Right hindlimb (tissue), 1 donor: ENCODE measurements at places on chromosomes 7 and 10.

GRCh38 chr7:3591944-3592343 lies 290.9 kb downstream of the SDK1 start:
- DNase-seq, result no peak

DNA sequence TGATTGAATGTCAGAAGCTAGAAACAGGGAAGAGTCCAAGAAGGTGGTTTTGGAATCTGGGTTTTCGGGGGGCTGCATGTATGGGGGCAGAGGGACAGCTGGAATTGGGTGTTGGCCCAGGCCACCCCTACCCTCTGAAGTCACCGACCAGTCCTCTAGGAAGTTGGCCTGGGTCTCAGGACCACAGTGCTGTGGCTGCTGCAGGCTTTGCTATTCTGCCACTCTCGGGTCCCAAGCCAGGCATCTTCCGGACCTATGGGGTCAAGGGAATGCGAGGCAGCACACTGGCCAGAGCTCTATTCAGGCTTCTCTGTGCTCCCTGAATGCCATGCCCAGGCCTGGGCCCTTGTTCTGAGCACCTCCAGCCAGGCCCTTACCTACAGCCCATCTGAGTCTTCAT lies 13.2 kb downstream of the FGF8 start:
- no peak for DNase-seq

DNA sequence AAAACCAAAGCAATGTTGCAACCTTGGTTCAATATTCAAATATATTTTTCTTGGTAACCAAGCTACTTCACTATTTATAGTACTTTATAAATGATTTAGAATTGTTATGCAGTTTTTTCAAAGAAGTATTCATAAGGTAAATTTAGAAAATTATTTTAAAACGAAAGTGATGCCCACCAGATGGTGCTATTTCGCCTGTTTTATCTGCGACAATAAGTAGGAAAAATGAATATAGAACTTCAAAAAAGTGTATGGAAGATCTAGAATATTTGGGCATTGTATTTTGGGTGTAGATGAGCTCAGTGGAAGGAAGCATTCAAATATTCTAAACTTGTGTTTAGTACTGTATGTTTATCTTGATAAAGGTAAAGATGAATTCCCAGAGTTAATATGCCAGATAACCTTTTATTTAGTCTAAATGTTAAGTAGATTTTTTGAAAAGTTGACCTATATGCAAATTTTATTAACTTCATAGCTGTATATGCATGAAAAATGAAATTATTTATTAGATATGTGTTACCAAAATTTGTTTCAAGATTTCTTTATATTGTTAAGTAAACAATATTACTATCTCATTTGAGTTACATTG lies 93.2 kb downstream of the ADK start:
- DNase-seq, result no peak

- DNase-seq, result no peak
These were observed 139.4 kb downstream of the SKIDA1 start for GRCh38 chr10:21385996-21386585.

DNA sequence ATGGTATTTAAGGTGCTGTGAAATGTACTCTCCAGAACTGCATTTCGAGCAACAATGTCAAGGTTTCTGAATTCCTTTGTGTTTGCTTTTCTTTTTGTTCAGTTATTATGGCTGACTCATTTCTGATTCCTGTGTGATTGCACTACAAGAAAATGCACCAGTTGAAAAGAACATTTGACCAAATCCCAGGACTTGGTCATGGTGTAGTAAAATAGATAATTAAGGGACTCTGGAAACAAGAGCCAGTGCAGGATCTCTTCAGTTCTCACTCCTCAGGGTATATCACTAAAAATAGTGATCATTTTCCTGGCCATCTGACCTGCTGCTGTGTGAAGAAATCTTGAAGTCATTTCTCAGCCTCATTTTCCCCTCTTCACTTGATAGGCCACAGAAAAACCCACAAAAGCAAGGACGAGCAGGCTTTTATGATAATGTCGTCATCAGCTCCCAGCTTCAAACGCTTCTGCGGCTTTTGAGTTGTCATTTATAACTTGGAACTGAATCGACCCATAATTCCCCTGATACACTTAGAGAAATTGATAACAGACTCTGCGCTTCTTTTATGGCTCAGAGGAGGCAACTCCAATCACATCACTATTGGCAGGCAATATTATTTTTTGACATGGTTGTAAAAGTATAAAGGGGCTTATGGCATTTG lies 274.7 kb downstream of the HDAC9 start:
- no peak for DNase-seq

- DNase-seq, result no peak
These were observed 390.6 kb downstream of the SDK1 start for GRCh38 chr7:3691478-3692158.

- no peak for DNase-seq
These were observed 262.3 kb upstream of the KLF14 start for GRCh38 chr7:130996205-130996832.

- DNase-seq, result no peak
These were observed 31.1 kb downstream of the TAX1BP1 start for GRCh38 chr7:27771111-27771510.

- DNase-seq, result peak; percentile 70
These were observed 55.7 kb downstream of the PDGFA start for GRCh38 chr7:463817-464453.

GRCh38 chr10:128599030-128599429 lies 472.8 kb upstream of the MKI67 start:
- no peak for DNase-seq

DNA sequence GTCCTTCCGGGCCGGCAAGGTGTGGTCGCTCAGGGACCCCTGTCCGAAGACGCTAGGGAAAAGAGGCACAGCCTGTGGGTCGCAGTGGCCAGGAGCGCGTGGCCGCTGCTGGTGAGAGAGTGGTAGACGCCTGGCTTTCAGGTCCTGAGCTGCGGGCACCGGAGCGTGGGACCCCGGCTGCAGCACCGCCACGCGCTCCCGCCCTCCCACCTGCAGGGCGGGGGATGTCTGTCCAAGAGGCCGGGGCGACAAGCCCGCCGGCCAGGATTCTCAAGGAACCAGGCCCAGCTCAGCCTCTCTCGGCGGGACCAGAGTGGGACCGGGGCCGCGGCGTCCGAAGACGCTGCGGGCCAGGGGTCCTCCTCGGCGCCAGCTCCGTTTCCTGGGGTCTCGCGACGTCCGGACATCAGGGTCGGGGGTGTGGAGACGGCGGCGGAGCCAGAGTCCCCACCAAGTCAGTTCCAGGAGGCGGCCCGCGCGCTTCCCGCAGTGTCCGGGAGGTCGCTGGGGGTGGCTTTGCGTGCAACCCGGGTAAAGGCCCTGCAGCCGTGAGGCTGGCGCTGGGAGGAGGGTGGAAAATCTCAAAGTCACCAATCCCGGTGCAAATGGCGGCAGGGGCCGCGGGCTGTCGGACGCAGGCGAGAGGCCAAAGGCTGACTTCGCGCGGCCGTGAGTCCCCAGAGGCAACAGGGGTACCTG lies 5.5 kb downstream of the ZNF503 start:
- peak; percentile 47 for DNase-seq

DNA sequence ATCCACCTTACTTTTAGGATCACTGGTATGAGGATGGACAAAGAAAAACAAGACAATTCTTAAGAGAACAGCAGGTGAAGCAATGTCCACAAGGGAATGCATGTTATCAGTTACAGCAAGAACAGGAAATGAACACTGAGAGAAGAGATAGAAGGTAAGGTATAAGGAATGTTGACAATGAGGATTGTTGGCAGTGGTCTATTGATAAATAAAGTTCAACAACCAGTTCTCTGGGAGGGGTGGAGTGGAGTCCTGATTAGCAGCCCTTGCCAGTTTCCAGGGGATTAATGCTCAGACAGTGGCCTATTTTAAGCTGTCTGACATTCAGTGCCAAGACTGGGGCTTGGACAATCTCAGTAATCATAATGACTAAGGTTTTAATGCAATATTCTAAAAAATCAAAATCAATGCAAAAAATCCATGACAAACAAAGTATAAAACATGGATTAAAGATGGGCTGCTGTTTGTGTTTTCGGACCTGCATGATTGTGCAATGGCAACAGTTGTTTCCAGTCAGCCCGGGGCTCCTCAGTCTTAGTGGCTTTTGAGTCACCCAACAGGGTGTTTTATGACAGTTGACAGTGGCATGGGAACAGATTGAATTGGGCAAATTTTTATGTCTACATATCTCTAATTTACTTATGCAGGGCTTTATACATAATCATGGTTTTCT lies 13.8 kb upstream of the AKR1B1 start:
- no peak for DNase-seq

DNA sequence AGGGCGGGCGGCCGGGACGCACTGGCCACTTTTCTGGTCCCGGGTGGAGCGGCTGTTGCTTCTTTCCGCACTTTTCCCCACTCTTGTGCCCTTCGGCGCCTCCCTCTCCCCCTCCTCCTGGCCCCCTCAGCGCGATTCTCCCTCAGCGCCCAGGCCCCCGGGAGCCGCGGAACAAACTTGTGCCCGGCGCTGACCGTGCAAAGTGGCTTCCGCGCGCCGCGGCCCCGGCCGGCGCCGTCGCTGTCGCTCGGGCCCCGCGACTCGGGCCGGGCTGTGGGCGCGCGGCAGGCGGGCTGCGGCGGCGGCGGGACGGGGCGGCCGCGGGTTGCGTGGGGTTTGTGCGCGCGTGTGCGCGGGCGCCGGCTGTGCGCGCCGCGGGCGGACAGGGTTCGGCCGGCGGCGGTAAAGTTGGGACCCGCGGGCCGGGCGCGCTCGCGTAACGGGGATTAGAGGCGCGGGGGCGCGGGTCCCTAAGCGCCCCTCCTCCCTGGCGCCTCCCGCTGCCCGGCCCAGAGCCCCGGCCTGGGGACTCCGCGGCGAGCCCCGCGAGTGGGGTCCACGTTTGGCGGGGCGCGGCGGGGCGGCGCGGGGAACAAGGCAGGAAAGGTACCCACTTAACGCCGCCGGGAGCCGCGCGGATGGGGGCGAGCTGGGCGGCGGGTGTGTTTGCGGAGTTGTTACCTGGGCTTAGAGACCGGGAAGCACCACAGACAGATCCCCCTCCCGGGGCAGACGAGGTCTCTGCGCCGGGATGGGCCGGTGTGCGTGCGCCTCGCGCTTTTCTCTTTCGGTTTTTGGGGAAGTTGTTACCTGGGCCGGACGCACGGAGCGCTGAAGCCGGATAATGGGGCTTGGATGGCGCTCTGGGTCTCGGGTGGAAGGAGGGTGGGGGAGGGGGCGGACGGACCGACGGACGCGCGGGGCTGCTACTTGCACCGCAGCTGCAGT lies 860 bp downstream of the ZEB1 start:
- DNase-seq, result no peak

DNA sequence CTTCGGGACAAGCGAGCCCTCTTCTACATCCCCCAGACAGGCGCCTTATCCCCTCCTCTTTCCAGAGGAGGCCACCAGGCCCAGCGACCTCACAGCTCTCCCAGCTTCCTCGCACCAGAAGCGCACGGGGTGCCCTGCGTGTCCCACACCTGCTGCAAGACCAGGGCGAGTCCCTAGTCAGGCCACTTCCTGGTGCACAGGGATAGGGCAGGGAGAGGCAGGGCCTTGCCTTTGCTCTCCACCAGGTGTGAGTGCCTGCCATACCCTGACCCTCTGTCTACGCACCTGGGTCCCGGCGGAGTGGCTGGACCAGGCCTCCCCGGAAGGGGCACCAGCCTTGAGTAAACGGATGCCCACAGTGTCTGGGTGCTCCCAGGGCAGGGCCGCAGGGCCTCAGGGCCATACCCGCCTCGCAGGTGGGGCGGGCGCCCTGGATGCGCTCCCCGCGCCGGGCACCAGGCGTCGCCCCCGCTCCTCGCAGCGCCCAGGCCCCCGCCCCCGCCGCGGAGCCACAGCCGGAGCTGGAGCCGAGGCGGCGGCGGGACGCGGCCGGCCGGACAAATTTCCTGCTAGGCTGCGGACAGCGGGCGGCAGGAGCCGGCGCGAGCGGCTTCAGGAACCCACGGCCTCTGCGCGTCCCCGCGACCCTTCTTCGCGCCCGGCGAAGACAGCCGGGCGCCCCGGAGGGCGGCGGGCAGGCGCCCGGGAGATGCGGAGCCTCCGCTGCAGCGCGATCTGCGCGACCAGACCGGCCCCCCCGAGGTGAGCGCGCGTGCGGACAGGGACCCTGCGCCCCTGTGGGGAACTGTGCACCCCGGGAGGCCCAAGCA lies at the start of gene PTPRE:
Gene PTPRE (plus strand): TSS at position 556 of the 830 bp plus-strand sequence. CDS start 133,779 bp downstream, outside the sequence.
- peak; percentile 74 for DNase-seq

DNA sequence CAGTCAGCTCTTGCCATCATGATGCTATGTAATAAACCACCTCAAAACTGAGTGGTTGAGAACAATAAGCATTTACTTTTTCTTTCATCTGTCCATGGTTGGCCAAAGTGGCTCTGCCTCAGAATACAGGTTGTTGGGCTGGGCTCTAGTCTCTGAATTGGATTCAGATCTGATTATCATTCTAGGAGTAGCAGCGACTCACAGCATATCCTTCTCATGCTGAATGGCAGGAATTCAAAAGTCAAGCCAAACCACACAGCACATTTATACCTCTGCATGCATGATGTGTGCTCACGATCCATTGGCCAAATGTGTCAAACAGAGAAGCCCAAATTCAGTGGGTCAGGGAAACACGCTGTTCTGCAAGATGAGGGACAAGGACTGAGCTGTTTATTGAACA lies 13.6 kb upstream of the GALNT11 start:
- no peak for DNase-seq

DNA sequence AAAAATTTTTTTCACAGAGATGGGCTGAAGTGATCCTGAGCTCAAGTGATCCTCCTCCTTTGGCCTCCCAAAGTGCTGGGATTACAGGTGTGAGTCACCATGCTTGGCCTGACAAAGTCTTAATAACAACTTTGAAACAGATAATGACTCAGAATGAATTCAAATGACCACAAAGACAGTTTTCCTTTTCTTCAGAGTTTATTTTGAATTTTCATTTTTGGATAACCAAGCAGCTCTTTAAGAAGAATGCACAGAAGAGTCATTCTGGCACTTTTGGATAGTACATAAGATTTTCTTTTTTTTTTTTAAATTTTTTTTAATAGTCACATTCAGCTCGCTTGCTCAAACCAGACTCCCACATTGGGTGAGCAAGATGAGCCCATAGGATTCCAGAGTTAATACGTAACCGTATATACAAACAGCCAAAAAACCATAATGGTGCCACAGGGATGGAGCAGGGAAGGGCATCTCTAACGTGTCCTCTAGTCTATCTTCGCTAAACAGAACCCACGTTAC lies 43.0 kb upstream of the NMT2 start:
- no peak for DNase-seq
